C1 segment of cervical spinal cord (tissue), 14 donors: ENCODE measurements at places on chromosomes 5 and 9.

DNA sequence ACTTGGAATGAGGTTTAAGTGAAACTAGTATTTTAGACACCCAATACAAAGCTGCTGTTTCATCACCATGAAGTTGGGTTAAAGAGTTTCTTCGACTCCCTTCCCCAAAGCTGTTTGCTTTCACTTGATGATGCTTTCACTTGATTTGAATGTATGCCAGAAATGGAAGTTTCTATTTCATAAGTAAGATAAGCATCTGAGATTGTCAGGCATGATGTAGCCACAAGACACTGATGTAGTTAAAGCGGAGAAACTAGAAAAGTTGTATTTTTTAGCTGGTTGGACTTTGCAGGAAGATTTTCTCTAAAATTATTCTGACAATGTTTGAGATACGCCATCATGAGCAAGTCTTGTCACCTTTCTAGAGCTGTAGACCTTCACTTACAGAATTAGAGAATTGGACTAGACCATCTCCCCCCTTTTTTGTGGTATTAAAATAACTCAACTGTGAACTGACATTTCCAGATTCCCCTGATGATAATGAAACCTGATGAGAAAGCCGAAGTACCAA, 20.0 kb downstream of the MOCS2 start:
- DNase-seq, result no peak

- no peak for DNase-seq
These were observed 48.0 kb downstream of the TARS1 start for GRCh38 chr5:33488558-33489355.

- no peak for DNase-seq
These were observed 1.4 kb upstream of the HSDL2 start for GRCh38 chr9:112378328-112379176.

- no peak for DNase-seq
These were observed 123.3 kb upstream of the PANK3 start for GRCh38 chr5:168702511-168702910.

DNA sequence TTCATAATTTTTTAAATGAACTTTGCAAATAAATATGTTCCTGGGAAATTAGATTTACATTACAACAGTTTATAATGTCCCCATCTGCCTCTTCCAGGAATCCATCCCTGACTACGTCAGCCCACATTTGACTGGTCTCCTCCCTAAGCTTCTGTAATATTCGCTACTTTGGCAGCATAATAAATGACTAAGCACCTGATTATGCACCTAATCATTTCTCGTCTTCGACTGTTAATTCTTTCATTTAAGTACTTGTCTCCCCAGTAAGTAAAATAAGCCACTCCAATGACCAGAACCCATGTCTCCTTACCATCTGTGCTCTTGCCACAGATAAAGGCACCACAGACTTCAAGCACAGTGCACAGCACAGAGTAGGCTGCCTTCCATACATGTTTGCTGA, 122.7 kb downstream of the DENND1A start:
- no peak for DNase-seq

- no peak for DNase-seq
These were observed 22.3 kb downstream of the RFK start for GRCh38 chr9:76371901-76372300.

DNA sequence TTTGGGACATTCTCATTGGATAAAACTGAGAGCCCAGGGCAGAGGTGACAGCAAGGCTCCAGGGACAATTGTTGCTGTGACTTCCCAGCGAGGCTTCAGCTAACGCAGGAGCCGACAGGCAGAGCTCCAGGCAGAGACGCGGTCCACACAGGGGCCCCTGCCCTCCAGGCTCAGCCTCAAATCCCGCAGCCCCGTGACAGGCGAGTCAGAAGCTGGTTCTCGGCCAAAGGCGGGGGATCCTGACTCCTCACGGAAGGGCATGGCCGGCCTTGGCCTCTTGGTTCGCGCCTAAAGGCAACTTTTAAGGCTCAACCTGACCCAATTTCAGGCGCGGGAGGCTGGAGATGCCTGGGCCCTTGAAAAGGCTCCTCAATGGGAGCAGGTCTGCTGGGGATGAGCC, 21.3 kb downstream of the SLC12A7 start:
- DNase-seq, result no peak

DNA sequence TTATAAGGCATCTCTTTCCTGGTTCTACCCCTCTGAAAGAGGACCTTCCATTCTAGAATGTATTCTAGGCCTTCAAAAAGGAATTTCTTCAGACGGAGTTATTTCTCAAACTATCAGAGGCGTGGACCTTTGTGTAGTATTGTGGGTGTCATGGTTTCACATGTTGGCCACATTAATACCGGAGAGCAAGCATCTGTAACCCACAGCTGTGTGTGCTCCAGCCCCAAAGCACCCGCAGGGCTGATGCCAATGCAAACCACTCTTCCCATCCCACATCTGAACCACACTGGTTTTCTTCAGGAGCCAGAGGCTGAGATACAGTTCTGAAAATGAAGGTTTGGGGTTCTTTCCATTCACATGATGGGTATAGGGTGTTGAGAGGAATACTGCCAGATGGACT, 127.1 kb downstream of the BNC2 start:
- DNase-seq, result no peak

DNA sequence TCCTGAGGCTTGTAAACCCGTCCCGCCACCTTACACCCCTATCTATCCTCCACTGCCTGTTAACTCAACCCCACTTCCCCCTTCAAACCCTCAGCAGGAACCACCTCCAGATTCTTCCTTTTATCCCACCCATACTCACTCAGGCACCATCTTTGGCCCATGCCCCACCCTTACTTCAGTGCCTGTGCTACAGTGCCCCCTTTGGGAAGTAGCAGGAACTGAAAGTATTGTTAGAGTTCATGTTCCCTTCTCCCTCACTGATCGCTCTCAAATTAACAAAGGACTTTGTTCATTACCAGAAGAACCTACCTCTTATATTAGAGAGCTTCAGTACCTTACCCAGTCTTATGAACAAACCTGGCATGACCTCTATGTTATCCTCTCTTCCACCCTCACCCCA, 92.2 kb upstream of the MOCS2 start:
- no peak for DNase-seq

GRCh38 chr5:66498791-66499207, 97.4 kb upstream of the MAST4 start:
- DNase-seq, result no peak
